NCI-H446 treated with DMSO at 0.1 percent for 48 hours (cell line): ENCODE measurements at places on chromosomes 12 and 14.

DNA sequence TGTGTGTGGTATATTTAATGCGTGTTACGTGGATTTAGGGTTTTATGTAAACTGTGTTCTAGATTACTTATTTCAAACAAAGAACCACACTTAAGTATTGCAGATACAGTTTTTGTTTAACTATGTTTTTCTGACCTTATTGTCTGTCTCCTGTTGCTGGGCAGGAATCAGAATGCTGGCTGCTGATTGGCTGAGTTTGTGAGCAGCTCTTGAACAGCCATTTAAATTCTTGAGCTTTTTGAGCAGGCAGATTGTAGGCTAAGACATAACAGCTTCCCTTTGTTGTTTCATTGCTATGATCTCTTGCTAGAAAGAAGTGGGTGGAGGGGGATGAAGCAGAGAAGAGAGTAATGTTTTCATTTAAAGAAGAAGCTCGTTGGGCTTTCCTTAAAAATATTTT is 52.2 kb downstream of the ATF7IP start:
- no peak for DNase-seq

DNA sequence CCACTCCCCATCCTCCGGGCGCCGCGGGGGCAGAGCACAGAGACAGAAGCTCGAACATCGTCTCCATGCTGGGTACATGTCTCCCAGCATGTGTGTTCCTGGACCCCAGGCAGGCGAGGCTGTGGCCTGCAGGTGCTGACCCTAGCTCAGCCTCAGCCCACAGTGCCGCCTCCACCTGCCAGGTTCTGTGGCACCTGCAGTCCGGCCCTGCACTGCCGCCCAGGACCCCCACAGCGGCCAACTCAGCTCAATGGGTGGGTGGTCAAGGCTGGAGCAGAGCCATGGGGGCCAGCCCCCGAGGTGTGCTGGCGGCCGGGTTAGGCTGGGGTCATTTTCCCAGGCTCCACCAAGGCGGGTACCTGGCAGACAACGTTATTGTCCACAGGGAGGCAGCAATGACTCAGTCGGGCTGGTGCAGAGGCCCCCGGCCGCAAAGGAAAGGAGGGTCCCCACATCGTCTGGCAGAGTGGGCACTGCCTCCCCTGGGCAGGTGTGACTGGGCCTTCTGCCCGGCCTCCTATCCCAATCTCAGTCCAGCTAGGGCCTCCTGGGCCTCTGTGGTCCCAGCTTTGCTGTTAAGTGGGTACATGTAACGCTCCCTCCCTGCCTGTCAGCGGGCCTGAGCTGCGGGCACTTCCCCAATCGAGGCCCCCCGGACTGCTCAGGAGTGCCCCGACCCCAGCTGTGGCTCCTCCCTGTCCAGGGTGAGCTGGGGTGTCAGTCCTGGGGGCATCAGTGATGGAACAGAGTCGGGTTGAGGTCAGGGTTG is 20.2 kb upstream of the NUDT14 start:
- no peak for DNase-seq

GRCh38 chr14:105629886-105630215 is 103.5 kb downstream of the TMEM121 start:
- DNase-seq, result no peak

GRCh38 chr12:50545786-50546185 is 41.0 kb downstream of the DIP2B start:
- no peak for DNase-seq
